Naive B cell (primary cell): ENCODE measurements at places on chromosomes 7 and 10. TPM values are rescaled to one million over a fixed set of nuclear protein-coding genes. Genes with fewer than 3 reads are reported as not detected.

DNA sequence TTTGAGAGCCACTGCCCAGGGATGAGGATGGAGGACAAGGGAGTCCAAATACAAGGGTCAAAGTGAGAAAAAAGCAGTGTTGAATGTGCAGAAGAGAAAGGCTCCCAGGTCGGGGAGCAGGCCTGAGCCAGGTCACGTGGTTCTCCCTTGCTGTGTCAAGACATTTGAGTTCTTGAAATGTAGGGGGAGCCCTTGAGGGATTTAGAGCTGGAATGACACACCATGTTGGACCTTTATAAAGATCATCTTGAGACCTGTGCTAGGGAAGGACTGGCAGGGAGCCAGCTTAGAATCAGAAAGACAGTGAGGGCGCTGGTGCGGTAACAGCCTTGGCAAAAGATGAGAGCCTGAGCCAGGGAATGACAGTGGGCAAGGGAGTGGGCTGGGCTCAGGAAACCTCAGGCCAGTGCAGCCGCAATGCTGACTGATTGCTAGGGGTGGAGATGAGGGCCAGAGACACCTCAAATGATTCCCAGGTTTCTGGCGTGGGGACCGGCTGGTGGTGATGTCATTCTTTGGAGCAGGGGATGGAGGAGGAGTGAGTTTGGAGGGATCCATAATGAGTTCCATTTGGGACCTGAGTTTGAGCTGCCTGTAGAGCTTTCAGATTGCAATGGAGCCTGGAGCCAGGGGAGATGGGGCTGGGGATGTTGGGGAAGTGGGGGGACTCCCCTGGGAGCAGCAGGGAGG, 120.1 kb downstream of the PTPN20 start:
- no peak for DNase-seq
- no peak overlapping the region for H3K4me3 ChIP-seq
- H3K4me1 ChIP-seq = no peaks in the 10 kb centered on the region
- no peak overlapping the region for H3K27ac ChIP-seq

DNA sequence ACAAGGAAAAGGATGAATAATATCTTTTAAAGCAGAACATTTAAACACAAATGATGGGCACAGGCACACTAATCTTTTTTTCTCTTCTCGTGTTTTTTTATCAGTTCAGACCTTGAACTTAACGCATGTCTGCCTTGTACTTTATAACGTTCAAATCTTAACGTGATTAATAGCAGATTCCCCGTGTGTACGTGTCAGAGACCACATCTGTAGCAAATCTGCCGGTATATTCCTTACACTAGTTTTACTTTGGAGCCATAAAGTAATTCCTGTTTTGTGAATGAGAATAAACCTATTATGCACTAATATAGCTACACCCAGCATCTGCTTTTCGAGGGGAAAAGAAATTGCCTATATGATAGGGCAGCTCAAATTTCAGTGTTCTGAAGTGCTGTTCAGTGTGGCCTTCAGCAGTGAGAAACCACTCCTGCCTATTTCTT, 166.0 kb upstream of the TCF7L2 start:
- H3K36me3 ChIP-seq = peaks cover 21% of the 10 kb centered on the region
- DNase-seq = no peak
- H3K27me3 ChIP-seq = no peaks in the 10 kb centered on the region
- H3K27ac ChIP-seq = no peak overlapping the region

- H3K4me3 ChIP-seq = no peak overlapping the region
- no peaks in the 10 kb centered on the region for H3K36me3 ChIP-seq
- no peak overlapping the region for H3K27ac ChIP-seq
- peaks cover 12% of the 10 kb centered on the region for H3K27me3 ChIP-seq
- no peak for DNase-seq
Measured at GRCh38 chr10:59557052-59557451, 152.6 kb downstream of the SLC16A9 start.

Gene IGF2BP3
- polyA plus RNA-seq = 0.62 TPM

Gene ZPBP
- polyA plus RNA-seq = not detected

DNA sequence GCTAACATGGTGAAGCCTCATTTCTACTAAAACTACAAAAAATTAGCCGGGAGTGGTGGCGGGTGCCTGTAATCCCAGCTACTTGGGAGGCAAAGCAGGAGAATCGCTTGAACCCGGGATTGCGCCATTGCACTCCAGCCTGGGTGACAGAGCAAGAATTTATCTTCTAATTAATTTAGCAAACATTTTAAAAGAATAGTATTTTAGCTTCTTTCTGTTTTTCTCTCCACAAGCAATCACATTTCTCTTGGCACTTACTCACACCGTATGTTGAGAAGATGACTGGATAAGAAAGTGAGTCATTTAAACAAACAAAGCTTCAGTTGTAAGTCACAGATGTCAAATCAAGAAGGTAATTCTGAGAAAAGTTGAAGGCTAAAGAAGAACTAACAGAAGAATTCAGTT, 264.0 kb downstream of the ARL4A start:
- DNase-seq = no peak
- H3K27me3 ChIP-seq = peaks cover 4% of the 10 kb centered on the region
- H3K4me3 ChIP-seq = no peak overlapping the region
- H3K4me1 ChIP-seq = no peaks in the 10 kb centered on the region
- no peaks in the 10 kb centered on the region for H3K36me3 ChIP-seq

DNA sequence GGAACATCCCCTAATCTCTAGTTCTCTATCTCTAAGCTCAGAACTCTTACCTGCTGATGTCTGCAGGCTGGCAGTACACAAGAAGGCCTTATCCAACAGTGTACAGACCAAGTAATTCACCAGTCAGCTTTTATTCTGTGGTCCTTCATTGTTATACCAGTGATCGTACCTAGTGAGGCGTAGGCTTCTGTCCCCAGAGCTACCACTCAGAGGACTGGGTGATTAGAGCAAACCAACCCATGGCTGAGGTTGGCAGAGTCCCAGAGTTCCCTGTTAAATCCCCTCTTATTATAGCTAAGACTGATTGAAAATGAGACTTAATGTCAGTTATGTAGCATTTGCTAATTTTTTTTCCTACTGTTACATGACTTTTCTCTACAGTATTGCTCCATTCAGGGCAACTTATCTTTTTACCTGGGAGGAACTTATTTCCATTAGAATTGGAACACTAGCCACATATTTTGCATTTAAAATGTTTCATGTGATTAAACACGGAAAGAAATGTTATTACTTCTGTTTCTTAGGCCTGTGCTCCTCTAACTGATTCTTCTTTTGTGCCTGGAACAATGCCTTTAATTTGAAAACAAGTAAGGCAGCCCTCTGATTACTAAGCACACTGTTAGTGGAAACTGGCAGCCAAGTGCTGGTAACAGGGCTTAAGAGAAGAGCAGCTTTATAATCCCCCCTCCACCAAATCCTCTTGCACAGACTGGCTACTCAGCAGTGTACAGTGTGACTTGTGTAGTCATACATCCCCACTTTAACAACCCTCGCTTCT, 127.2 kb downstream of the LRRC4 start:
- H3K4me1 ChIP-seq = peaks cover 47% of the 10 kb centered on the region
- H3K27me3 ChIP-seq = no peaks in the 10 kb centered on the region
- no peak overlapping the region for H3K27ac ChIP-seq
- H3K4me3 ChIP-seq = no peak overlapping the region
- H3K36me3 ChIP-seq = peaks cover 7% of the 10 kb centered on the region
- DNase-seq = no peak

DNA sequence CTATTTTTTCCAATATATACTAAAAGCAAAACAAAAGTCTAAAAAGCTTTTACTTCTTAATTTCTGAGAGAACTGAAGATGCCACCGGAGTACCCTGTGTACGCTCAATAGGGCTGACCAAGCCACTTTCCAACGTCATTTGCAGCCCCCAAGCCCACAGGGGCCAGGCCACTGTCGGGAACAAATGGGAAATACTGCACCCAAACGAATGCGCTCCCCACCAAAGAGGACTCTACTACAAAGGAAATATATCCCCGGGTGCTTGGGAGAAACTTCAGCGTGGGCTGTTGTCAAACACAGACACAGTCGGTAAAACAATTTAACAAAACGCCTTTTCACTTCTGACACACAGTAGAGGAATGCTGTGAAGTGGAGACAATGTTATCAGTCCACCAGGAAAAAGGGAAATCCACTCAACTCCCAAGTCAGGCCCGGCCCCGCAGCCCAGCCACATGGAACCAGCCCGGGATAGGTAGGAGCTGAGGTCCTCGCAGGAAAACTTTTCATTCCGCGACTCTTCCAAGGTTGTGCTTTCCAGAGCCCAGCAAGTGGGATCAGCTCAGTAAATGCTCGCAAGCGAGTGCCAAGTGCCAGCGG, 1.4 kb downstream of the PARD3 start:
- no peak for DNase-seq
- peak overlapping the region; percentile 61 for H3K4me3 ChIP-seq
- H3K27ac ChIP-seq = no peak overlapping the region

GRCh38 chr7:39414224-39415035, 151.8 kb upstream of the YAE1 start:
- DNase-seq = peak; percentile 57
- H3K27me3 ChIP-seq = no peaks in the 10 kb centered on the region
- H3K27ac ChIP-seq = peak overlapping the region; percentile 78
- peak overlapping the region; percentile 94 for H3K4me3 ChIP-seq

Gene GALNT17
- polyA plus RNA-seq = not detected

Gene GGCT
- polyA plus RNA-seq = 32.6 TPM

Gene NUTM2A
- not detected for polyA plus RNA-seq

- H3K36me3 ChIP-seq = no peaks in the 10 kb centered on the region
- no peak overlapping the region for H3K27ac ChIP-seq
- H3K4me1 ChIP-seq = no peaks in the 10 kb centered on the region
- H3K27me3 ChIP-seq = no peaks in the 10 kb centered on the region
Measured at GRCh38 chr7:103640031-103640779, 194.2 kb upstream of the SLC26A5 start.

DNA sequence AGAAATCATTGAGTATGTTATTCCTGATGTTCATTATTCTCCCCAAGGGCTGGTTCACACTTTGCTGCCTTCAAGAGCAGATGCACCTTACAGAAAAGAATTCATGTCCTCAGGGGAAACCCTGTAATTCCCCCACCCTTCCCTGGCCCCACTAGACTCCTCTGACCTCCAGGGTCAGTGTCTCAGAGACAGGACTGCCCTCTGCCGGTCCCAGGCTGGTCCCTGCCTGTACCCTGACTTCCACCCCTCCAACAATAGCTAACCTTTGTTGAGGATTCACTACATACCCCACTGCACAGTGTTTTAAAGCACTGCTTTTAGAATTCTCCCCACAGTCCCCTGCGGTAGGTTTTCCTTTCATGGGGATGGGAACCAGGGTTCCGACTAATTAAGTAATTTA, 4.4 kb upstream of the SEPHS1 start:
- no peaks in the 10 kb centered on the region for H3K36me3 ChIP-seq
- H3K27ac ChIP-seq = no peak overlapping the region
- no peak overlapping the region for H3K4me3 ChIP-seq
- no peak for DNase-seq
- peaks cover 32% of the 10 kb centered on the region for H3K4me1 ChIP-seq

Gene EPO
- polyA plus RNA-seq = not detected

DNA sequence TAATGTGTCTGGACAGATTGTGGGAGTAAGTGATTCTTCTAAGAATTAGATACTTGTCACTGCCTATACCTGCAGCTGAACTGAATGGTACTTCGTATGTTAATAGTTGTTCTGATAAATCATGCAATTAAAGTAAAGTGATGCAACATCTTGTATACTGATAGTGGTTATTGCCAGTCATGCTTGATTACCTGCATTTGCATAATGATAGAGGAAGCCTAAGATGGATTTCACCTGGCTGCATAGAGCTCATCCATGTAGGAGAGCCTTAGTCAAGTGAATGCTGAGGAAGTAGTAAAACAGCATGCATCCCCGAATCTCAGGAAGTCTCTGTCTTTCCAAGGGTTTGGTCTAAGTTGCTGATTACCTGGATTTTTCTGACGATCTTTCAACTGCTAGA, 64.2 kb upstream of the CAPZA2 start:
- no peak overlapping the region for H3K4me3 ChIP-seq
- no peak overlapping the region for H3K27ac ChIP-seq
- H3K27me3 ChIP-seq = peaks cover 26% of the 10 kb centered on the region
- peaks cover 7% of the 10 kb centered on the region for H3K4me1 ChIP-seq
- no peak for DNase-seq

Gene WNT2
- not detected for polyA plus RNA-seq

Gene OR2A2
- polyA plus RNA-seq = not detected

DNA sequence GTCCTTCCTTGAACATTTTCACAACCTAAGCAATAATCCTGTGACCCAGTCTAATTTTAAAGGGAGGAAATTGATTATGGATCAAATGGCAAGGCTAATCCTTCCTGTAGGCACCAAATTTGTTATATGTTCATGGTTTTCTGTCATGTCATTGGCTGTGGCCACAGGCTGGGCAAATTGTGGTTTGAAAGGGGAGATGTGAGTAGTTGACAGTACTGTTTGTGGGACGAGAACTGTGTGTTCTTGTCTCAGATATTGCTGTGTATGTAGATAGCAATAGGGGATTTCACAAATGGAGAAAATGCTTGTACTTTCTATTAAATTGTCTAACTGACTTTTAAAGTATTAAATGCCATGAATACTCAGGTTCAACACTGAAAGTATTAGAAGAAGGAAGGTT, 8.1 kb upstream of the PRKG1 start:
- no peak overlapping the region for H3K27ac ChIP-seq
- H3K27me3 ChIP-seq = peaks cover 3% of the 10 kb centered on the region
- H3K36me3 ChIP-seq = no peaks in the 10 kb centered on the region
- no peak overlapping the region for H3K4me3 ChIP-seq

GRCh38 chr7:87359366-87359765, 13.9 kb downstream of the CROT start:
- H3K27ac ChIP-seq = no peak overlapping the region
- H3K4me1 ChIP-seq = no peaks in the 10 kb centered on the region
- H3K36me3 ChIP-seq = peaks cover 13% of the 10 kb centered on the region
- no peak overlapping the region for H3K4me3 ChIP-seq
- no peaks in the 10 kb centered on the region for H3K27me3 ChIP-seq

DNA sequence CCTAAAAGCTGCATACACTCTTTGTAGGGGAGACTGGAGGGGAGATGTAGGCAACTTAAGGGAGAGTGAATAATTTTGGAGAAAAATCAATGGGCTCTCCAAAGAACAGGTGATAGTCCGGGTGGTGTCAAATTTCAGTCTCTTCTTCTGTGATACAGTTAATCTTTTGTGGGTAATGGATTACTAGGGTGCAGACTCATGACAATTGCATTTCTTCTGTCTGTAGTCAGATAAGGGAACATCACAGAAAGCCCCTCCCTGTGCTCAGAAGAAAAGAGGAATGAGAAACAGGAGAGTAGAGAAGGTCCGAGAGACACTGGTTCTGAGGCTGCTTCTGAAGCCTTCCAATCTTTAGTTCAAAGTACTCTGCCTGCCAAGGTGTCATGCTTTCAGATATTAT, 1140.7 kb upstream of the LRRN3 start:
- H3K27me3 ChIP-seq = no peaks in the 10 kb centered on the region
- H3K27ac ChIP-seq = no peak overlapping the region
- no peak for DNase-seq
- H3K36me3 ChIP-seq = no peaks in the 10 kb centered on the region
- H3K4me3 ChIP-seq = no peak overlapping the region

Gene HABP2
- polyA plus RNA-seq = not detected

GRCh38 chr10:97849103-97849686, 448 bp upstream of the GOLGA7B start:
- no peaks in the 10 kb centered on the region for H3K36me3 ChIP-seq
- DNase-seq = no peak
- H3K4me3 ChIP-seq = peak overlapping the region; percentile 86
- peaks cover 19% of the 10 kb centered on the region for H3K4me1 ChIP-seq

GRCh38 chr7:148866362-148866761, 17.7 kb downstream of the EZH2 start:
- no peak for DNase-seq
- H3K27ac ChIP-seq = peak overlapping the region; percentile 37
- no peaks in the 10 kb centered on the region for H3K27me3 ChIP-seq
- H3K4me1 ChIP-seq = peaks cover 8% of the 10 kb centered on the region

GRCh38 chr7:41415471-41416207, 287.3 kb downstream of the INHBA start:
- no peaks in the 10 kb centered on the region for H3K36me3 ChIP-seq
- DNase-seq = no peak
- no peak overlapping the region for H3K4me3 ChIP-seq
- no peaks in the 10 kb centered on the region for H3K27me3 ChIP-seq
- H3K27ac ChIP-seq = no peak overlapping the region
- no peaks in the 10 kb centered on the region for H3K4me1 ChIP-seq
